ENCODE measurements at places on chromosomes 3 and 15.

GRCh38 chr15:100930306-100930848, 11.2 kb downstream of the LRRK1 start:
- no peaks in the 10 kb centered on the region for H3K4me1 ChIP-seq
- DNase-seq, result no peak
- H3K27me3 ChIP-seq, result peaks cover 43% of the 10 kb centered on the region

- H3K27me3 ChIP-seq, result no peaks in the 10 kb centered on the region
- H3K4me1 ChIP-seq, result peaks cover 21% of the 10 kb centered on the region
- no peaks in the 10 kb centered on the region for H3K36me3 ChIP-seq
- peak overlapping the region; percentile 98 for H3K27ac ChIP-seq
- peak overlapping the region; percentile 94 for H3K4me3 ChIP-seq
These were observed 253 bp downstream of the IFT80 start for GRCh38 chr3:160398820-160399124.

- H3K27me3 ChIP-seq, result no peaks in the 10 kb centered on the region
- no peak overlapping the region for H3K27ac ChIP-seq
- H3K4me3 ChIP-seq, result no peak overlapping the region
- H3K4me1 ChIP-seq, result peaks cover 35% of the 10 kb centered on the region
- H3K36me3 ChIP-seq, result peaks cover 7% of the 10 kb centered on the region
- no peak for DNase-seq
These were observed 4.1 kb downstream of the SEMA4B start for GRCh38 chr15:90205050-90205848.

GRCh38 chr3:120039642-120040610, 54.3 kb downstream of the GSK3B start:
- no peak for DNase-seq
- H3K27ac ChIP-seq, result no peak overlapping the region
- no peaks in the 10 kb centered on the region for H3K36me3 ChIP-seq
- H3K27me3 ChIP-seq, result no peaks in the 10 kb centered on the region

DNA sequence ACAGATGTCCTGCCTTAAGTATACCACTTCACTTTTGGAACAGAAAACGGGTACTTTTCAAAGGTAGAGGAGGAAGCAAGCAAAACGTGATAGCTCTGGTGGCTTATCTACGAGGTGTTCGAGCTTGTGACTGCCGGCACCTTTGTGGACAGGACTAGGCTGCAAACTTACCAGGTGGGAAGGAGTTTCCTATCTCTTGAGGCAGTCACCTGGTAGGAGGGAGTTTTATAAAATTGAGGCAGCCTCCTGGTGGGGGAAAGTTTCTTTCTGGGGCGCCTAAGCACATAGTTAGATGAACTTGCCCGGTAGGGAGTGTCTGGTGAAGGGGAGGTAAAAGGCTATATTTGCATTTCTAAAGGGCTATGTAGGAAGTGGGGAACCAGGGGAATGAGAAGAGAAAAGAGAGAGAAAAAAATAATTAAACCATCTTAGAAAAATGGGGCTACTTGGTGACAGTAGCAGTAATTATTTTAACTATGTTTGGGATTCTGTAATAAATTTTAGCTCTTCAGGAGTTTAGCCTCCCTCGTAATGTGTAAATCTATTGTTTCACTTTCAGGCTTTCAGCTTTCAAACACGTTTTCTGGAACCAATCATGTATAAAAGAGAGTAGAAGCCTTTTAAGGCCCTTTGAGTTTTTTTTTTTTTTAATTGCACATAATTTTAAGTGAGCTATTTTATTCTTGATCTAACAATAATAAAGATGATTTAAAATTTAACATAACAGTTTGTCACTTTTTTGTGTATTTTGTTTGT, 131.0 kb downstream of the IL5RA start:
- no peak overlapping the region for H3K27ac ChIP-seq
- H3K36me3 ChIP-seq, result no peaks in the 10 kb centered on the region
- 0 out of 3 replicates have a peak, but pooled peaks cover 7% of the 10 kb centered on the region for H3K27me3 ChIP-seq
- no peak overlapping the region for H3K4me3 ChIP-seq
- DNase-seq, result no peak

DNA sequence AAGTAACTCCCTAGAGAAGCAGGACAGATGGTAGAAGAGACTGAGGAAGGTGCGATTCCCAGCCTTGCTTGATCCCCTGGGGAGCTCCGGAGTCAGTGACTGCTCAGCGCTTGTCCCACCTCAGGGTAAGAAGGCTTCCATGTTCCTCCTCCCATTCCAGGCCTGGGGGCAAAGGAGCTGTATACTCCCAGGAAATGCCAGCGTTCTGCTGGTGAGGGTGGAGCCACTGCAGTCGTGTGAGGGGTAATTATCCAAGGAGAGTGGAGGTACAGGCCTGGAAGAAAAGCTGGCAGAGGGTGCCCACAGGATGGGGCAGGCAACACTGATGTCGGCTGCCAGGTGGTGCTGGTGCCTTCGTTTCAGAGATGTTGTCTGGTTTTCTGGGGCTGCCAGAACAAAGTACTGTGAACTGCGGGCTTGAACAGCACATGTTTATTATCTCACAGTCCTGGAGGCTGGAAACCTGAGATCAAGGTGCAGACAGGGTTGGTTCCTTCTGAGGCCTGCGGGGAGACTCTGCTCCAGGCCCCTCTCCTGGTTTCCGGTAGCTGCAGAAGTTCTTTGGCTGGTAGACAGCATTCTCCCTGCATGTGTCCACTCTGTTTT, 12.1 kb upstream of the APBA2 start:
- no peaks in the 10 kb centered on the region for H3K36me3 ChIP-seq
- DNase-seq, result no peak
- H3K27ac ChIP-seq, result no peak overlapping the region
- peaks cover 14% of the 10 kb centered on the region for H3K4me1 ChIP-seq
- no peaks in the 10 kb centered on the region for H3K27me3 ChIP-seq

DNA sequence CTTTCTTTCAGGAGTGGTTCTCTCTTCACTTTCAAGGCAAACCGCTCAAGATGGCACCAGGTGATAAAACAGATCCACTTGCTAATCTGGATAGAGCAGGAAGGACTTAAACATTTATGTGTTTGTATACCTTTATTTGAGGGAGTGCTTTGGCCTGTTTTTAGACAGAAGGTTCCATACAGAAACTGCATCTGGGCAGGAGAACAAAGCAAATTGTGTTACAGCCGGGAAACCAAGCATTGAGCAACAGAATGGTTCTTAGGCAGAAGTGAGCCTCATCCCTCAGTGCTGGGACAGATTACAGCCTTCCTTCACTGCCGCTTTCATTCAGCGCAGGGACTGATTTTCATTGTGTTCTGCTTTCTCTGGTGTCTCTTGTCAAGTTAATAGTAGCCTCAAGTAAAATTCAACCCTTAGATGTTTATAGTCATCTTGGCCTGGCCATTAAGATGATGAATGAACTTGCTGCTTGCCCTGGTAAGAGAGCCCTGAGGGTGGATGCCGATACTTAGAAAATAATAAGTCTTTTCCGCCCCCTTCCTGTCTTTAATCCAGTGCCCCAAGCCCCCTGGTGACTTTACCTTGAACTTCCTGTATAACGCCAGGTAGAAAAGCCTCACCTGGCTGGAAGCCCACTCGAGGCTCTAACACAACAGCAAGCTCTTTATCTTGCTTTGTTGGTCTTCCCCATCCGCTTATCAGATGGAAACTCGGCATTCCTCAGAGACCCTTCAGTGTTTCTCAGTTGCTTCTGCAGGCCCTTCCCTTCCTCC, 168.0 kb upstream of the CTDSPL start:
- H3K4me3 ChIP-seq, result no peak overlapping the region
- H3K4me1 ChIP-seq, result no peaks in the 10 kb centered on the region
- H3K36me3 ChIP-seq, result no peaks in the 10 kb centered on the region
- H3K27me3 ChIP-seq, result peaks cover 18% of the 10 kb centered on the region

DNA sequence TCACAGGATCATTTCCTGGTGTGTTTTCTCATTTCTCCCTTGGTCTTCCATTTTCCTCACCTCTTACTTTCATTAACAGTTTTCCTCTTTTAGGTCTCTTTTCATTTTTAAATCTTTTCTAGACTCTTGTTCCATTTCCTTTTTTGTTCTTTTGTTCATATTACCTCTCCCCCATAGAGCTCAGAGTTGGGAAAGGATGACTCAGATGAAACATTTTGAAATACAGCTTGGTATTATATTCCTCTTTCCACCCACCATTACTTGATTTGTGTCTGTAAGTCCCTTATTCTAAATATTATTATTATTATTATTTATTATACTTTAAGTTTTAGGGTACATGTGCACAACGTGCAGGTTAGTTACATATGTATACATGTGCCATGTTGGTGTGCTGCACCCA, 153.1 kb downstream of the VGLL3 start:
- no peaks in the 10 kb centered on the region for H3K4me1 ChIP-seq
- no peak for DNase-seq
- no peak overlapping the region for H3K27ac ChIP-seq
- H3K36me3 ChIP-seq, result no peaks in the 10 kb centered on the region

DNA sequence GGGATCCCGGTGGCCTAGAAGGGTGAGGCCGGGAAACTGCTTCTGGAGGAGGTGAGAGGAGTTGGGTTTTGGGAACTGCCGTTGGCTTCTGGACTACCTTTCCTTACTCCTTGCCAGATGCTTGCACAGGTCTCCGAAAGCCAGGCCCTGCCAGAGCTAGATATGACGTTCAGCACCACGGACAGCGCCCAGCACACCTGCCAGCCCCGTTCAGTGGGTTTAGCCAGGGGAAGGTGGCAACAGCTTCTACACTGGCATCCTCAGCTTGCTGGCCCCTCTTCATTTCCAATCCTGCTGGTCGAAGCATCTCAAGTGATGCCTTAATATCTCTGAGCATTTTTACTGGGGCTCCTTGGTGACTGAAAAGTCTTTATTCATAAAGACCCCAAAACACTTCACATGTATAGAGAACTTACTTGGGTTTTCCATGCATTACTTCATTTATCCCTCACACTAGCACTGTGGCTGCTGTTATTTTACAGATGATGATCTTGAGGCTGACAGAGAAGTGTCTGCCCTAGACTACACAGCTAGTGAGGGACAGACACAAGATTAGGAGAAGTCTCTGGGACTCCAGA, 21.9 kb downstream of the HCN4 start:
- H3K27me3 ChIP-seq, result 0 out of 3 replicates have a peak, but pooled peaks cover 2% of the 10 kb centered on the region
- peak; percentile 27 for DNase-seq
- no peak overlapping the region for H3K27ac ChIP-seq

All from HepG2 (cell line).